ENCODE measurements at places on chromosomes 2 and 18.

DNA sequence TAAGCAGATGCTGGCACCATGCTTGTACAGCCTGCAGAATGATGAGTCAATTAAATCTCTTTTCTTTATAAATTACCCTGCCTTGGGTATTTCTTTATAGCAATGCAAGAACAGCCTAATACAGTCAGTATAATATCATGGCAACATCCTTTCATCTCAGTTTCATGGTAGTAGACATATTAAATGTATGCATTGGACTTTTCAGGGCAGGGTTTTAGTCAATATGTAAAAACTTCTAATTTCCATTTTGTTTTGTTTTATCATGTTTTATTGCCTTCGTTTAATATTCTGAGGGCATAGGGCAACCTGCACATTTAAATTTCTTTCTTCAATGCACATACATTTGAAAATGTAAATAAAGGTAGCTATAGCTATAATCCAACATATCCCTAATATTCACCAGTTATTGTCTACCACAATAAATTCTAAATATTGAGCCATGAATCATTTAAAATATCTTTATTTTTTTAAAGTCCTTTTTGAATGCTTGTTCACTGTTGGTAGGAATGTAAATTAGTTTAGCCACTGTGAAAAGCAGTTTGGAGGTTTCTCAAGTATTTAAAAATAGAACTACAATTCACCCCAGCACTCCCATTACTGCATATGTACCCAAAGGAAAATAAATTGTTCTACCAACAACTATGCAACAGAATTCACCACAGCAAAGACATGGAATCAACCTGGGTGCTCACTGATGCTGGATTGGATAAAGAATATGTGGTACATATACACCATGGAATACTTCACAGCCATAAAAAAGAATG, 41.8 kb upstream of the GRB14 start:
- no peak for DNase-seq

- DNase-seq, result peak; percentile 92
These were observed 54.9 kb downstream of the EXOC6B start for GRCh38 chr2:72770879-72771461.

DNA sequence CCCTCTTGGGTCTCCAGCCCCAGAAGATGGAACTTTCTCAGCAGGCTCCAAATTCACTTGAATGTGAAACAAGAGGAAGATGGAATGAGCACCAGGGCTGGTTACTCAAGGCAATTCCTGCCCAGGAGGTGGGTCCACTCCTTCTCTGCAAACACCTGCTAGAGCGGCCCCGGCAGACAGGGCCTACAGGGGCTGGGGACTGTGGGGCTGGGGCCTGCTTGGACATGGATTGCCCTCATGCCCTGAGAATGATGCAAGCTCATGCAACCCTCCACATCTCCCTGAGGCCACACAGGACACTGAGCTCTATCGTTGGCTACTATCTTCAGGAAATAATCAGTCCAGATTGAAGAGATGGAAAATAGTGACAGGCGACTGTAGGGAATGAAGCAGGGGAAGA, 39.1 kb downstream of the TFCP2L1 start:
- no peak for DNase-seq

DNA sequence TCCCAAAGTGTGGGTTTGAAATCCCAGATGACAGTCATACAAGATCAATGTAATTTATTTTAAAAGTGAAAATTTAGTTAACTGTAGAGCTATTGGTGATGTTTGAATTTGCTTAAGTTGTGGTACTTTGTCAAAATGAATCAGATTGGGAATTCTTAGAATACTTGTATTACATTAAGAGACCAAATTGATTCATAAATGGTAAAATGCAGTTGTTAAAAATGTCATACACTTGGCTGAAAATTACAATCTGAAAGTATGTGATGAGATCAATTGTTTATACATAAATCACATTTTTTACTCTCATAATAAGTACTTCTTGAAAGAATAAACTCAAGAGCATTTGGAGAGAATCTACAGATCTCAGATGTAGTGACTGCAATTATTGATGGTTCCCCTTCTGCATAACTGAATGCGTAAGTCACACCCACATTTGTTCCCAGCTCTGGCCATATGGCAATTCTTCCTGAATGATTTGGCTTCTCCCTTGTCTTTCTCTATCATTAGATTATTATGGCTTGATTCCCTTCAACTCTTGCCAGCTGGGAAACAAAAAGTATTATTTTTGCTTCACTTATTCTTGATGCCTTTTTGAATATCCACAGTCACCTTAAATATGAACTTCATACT, 558.5 kb downstream of the CPS1 start:
- no peak for DNase-seq

DNA sequence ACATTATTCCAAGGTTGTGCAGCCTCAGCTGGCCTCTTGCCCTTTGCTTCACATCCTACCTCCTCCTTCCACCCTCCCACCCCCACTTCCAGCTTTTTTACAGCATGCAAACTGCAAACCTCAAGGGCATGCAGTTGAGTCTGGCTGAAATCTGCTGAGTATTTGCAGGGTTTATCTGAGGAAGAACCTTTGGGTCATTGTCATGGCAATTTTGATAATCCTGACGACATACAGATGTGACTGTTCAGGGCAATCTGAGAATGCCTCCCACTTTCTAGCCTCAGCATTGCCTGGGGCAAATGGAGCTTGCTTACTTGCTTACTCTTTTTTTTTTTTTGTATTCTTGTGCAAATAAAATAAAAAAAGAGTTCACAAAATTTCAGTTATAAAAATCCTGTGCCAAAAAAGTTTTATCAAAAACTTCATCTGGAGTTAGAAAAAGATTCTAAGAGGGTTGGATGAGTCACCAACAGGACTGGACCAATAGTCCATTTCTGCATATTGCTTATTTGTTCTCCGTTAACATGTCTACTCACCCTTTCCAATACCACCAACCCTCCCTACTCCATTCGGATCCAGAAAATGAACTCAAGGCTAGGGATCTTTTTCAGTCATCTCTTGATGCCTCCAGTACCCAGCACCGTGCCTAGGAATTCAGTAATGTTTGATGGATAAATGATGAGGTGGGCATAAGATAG, 23.6 kb upstream of the LHCGR start:
- no peak for DNase-seq

DNA sequence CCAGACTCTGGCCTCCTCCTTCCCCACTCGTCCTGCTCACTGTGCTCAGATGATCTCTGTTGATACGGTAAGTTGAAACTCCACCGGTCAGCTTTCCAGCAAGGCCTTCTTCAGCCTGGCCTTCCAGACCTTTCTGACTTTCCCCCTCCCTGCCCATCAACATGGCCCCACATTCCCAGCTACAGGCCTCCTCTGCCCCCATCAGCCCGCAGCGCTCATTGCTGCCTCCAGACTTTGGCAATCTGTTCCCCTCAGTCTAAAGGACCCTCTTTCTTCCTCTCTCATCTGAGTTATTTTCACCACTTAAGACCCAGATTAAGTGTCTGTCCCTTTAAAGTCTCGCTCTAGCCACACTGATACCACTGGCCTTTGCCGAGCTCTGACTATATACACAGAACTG, 10.6 kb downstream of the LOXHD1 start:
- DNase-seq, result no peak

DNA sequence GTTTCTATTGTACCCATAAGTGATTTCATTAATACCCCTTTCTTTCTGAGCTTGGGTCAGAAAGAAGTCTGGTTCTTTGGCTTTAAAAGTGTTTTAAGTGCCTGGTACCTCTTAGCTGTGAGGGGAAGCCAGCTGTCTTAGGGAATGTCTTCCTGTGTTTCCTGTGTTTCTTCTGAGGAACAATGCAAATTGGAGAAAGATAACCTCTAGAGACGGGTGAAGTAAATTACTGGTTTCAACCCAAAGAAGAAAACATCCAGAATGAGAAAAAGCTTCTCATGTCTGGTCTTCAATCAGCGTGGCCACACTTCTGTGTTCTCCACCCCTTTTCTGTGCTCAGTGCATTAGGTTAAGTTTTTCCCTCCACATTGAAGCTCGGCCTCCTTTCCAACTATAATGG, 10.2 kb upstream of the CHN1 start:
- no peak for DNase-seq

DNA sequence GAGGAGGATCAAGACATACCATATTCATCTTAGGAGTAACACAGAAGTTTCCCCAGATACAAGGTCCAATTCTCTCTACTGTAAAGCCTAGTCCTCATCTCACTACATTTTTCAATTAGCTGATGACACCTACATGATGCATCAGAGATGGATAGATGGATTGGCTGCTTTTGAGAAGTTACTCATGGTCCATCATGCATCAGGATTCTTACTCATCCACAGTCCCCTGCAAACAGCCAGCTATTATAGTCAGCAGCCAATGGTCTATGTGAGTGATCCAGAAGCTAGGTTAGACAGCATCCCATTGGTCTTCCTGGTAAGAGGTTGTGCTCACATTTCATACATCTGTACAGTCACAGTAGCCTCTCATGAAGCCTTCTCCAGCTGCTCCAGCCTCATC, 154.5 kb upstream of the NRP2 start:
- DNase-seq, result peak; percentile 34

DNA sequence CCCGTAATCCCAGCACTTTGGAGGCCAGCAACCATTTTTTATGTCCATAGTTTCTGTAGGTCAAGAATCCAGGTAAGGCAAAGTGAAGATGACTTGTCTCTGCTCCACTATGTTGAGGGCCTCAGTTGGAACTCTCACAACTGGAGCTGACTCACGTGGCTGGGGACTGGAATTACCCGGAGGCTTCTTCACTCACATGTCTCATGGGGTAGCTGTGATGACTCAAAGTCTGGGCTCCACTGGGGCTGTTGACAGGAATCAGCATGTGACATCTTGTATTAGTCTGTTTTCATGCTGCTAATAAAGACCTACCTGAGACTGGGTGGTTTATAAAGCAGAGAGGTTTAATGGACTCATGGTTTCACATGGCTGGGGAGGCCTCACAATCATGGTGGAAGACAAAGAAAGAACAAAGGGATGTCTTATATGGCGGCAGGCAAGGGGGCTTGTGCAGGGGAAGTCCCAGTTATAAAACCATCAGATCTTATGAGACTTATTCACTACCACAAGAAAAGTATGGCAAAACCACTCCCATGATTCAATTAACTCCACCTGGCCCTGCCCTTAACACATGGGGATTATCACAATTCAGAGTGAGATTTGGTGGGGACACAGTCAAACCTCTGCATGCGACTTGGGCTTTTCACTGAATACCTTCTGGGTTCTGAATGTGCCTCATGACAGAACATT, 7.8 kb upstream of the PPP1R1C start:
- DNase-seq, result peak; percentile 83

DNA sequence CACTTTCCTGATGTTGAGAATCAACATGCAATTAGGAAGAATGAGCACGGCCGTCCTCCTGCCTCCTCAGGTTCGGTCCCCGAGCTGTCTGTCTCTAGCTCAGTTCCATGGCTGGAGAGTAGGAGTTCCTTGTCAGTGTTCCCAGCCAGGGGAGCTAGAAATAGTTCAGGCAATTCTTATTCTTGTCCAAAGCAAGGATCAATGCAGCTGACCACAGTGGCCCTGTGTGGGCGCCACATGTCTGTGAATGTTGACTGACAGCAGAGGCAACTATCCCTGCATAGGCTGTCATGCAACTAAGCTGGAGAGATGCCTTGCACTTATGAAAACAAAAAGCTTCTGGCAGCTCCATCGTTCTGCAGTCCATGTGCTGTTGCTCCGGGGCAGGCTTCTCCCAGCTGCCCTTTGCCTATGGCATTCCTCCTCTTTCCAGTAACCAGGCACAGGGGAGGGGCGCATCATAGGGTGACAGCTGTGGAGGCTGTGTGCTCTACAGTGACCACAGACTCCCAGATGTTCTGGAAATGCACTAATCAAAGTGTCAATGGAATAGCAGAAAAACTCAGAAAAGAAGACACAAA, 58.7 kb downstream of the PDCL3 start:
- DNase-seq, result no peak

DNA sequence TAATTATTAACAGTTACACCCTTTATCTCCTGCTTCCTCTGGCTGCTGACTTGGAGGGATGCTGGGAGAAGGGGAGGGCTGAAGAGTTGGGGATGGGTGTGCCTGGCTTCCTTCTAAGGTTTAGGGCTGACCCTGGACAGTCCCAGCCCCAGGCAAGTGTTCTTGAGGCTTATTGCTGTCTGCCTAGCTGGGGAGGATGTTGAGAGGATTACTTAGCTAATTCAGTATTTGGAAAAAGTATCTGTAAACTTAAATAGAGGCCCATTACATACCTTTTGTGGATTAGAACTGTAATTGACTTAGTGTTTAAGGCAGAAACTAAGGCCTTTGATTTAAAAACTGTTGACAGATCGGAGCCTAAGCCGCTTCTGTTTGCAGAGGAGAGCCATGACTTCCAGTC, 67.6 kb downstream of the AGAP1 start:
- DNase-seq, result no peak

DNA sequence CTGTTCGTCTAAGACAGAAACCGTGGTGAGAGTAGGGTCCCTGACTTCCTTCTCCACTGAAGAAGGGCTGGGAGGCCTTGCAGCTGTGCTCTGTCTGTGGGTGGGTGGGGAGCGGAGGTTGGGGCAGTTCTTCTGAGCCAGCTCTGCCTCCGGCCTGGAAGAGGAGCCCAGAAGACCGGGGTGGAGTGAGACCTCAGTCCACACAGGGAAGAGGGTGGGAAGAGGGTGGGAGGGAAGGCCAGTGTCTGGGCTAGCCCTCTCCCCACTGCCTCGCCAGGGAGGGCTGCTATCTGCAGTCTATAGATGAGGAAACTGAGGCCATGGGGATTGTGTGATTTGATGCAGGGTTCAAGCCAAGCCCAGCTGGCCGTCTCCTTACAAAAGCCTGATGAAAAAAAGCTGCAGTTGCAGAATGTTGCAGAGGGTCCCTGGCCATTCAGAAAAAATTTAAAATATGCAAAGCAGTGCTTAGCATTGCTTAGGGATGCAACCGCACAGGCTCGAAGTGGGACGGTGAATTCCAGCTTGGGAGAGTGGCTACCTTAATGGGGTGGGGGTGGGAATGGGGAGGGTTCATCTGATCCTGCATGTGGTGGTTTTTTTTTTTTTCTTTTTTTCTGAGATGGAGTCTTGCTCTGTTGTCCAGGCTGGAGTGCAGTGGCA, 181.6 kb upstream of the HS6ST1 start:
- no peak for DNase-seq

DNA sequence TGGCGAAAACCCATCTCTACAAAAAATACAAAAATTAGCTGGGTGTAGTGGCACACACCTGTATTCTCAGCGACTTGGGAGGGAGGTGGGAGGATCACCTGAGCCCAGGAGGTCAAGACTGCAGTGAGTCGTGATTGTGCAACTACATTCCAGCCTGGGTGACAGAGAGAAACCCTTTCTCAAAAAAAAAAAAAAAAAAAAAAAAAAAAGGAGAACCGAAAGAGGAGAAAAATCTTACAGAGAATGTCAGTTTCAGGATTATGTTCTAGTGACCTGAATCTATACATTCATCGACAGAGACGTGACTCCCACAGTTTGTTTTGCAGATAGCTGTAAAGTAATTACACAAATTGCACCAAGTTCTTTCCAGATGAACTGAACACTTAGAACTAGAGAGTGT, 187.8 kb downstream of the FTCDNL1 start:
- no peak for DNase-seq

GRCh38 chr2:234341306-234341985, 155.4 kb downstream of the ARL4C start:
- no peak for DNase-seq

- DNase-seq, result peak; percentile 60
These were observed 397.7 kb upstream of the HNRNPA3 start for GRCh38 chr2:176814740-176815367.

- DNase-seq, result peak; percentile 58
These were observed 53.6 kb downstream of the PKDCC start for GRCh38 chr2:42101206-42102023.

GRCh38 chr18:45540125-45540524, 75.2 kb upstream of the SLC14A2 start:
- no peak for DNase-seq

GRCh38 chr2:16950436-16950835, 284.8 kb upstream of the CYRIA start:
- no peak for DNase-seq

GRCh38 chr2:119283873-119284331, 60.3 kb downstream of the STEAP3 start:
- DNase-seq, result peak; percentile 91
